ENCODE measurements at places on chromosomes 3 and 15. TPM values are rescaled to one million over a fixed set of nuclear protein-coding genes. Genes with fewer than 3 reads are reported as not detected.
A peak's percentile ranks its signal among the peaks of the same experiment; 100 is the strongest.

DNA sequence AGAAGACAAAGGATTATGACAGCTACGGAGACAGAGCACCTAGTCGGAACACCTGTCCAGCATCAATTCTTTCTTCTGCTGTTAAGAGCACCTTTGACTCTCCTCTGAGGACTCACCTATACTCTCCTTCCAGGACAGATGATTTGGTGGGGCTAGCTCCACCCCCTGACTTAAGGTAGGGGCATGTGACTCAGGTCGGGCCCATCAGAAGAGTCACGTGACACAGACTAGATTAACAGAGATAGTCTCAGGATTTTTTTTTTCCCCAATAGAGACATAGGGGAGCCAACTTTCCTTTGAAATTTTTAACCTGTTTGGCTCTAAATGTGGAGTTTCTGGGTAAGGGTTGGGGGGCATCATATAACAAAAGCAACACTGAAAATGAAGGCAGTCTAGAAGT, 11.4 kb upstream of the WNT5A start:
- H3K36me3 ChIP-seq: no peaks in the 10 kb centered on the region
- no peak overlapping the region for H3K27ac ChIP-seq
- H3K4me1 ChIP-seq: no peaks in the 10 kb centered on the region

ZIC1 gene
- total RNA-seq: not detected

DNA sequence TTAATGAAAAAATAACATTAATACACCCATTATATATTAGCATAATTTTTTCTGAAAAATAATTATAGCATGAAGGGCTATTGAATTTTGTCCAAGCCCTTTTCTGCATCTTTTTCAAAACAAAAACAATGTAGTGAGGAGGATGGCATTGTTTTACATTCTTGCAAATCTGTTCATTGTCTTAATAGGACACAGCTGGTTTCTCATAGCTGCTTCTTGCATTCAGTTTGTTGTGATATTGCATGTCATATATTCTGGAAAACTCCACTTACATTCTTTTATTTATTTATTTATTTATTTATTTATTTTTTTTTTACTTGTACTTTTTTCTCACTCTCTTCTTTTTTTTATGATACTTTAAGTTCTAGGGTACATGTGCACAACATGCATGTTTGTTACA, 107.4 kb downstream of the NR1D2 start:
- no peaks in the 10 kb centered on the region for H3K4me1 ChIP-seq
- no peak overlapping the region for H3K4me3 ChIP-seq
- H3K27ac ChIP-seq: no peak overlapping the region
- H3K27me3 ChIP-seq: no peaks in the 10 kb centered on the region

GRCh38 chr15:93709708-93710107, 521.7 kb upstream of the MCTP2 start:
- H3K27ac ChIP-seq: no peak overlapping the region
- no peaks in the 10 kb centered on the region for H3K27me3 ChIP-seq
- peaks cover 18% of the 10 kb centered on the region for H3K4me1 ChIP-seq
- DNase-seq: no peak
- no peaks in the 10 kb centered on the region for H3K36me3 ChIP-seq

GRCh38 chr3:38627956-38628355, 21.5 kb downstream of the SCN5A start:
- H3K27me3 ChIP-seq: peaks cover 2% of the 10 kb centered on the region
- no peak overlapping the region for H3K27ac ChIP-seq
- H3K4me3 ChIP-seq: no peak overlapping the region
- H3K4me1 ChIP-seq: no peaks in the 10 kb centered on the region
- H3K36me3 ChIP-seq: no peaks in the 10 kb centered on the region

DNA sequence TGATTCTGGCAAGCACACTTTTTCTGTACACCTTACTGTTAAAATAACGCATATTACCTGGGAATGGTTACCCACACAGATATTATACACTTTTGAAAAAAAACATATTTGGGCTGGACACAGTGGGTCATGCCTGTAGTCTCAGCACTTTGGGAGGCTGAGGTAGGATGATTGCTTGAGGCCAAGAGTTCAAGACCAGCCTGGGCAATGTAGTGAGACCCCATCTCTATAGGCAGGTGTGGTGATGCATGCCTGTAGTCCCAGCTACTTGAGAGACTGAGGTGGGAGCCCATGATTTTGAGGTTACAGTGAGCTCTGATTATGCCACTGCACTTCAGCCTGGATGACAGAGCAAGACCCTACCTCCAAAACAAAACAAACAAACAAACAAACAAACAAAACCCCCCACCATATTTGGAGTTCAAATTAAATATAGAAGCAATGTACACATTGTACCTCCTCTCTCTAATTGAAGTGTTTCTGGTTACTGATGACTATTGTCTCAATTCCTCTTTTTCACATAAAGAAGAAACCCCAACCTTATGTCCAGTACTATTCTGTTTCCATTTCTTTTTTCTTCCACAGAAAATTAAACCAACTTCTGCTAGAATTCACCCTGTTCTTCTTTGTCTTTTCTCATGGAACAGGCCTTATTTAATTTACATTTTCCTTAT, 152.6 kb upstream of the UMPS start:
- no peak overlapping the region for H3K4me3 ChIP-seq
- no peak overlapping the region for H3K27ac ChIP-seq
- no peaks in the 10 kb centered on the region for H3K4me1 ChIP-seq
- peaks cover 2% of the 10 kb centered on the region for H3K27me3 ChIP-seq

- no peak overlapping the region for H3K27ac ChIP-seq
- peaks cover 18% of the 10 kb centered on the region for H3K4me1 ChIP-seq
These were observed 21.2 kb upstream of the TMEM115 start for GRCh38 chr3:50380405-50381085.

GRCh38 chr3:106593381-106593780, 724.6 kb upstream of the CBLB start:
- H3K4me1 ChIP-seq: no peaks in the 10 kb centered on the region
- no peak overlapping the region for H3K4me3 ChIP-seq
- no peak overlapping the region for H3K27ac ChIP-seq
- H3K36me3 ChIP-seq: peaks cover 14% of the 10 kb centered on the region

FGD5 gene
- total RNA-seq: 3.1 TPM

GRCh38 chr3:64400706-64401105, 175.4 kb upstream of the PRICKLE2 start:
- peaks cover 1% of the 10 kb centered on the region for H3K27me3 ChIP-seq
- no peak overlapping the region for H3K4me3 ChIP-seq
- H3K4me1 ChIP-seq: peaks cover 15% of the 10 kb centered on the region

DNA sequence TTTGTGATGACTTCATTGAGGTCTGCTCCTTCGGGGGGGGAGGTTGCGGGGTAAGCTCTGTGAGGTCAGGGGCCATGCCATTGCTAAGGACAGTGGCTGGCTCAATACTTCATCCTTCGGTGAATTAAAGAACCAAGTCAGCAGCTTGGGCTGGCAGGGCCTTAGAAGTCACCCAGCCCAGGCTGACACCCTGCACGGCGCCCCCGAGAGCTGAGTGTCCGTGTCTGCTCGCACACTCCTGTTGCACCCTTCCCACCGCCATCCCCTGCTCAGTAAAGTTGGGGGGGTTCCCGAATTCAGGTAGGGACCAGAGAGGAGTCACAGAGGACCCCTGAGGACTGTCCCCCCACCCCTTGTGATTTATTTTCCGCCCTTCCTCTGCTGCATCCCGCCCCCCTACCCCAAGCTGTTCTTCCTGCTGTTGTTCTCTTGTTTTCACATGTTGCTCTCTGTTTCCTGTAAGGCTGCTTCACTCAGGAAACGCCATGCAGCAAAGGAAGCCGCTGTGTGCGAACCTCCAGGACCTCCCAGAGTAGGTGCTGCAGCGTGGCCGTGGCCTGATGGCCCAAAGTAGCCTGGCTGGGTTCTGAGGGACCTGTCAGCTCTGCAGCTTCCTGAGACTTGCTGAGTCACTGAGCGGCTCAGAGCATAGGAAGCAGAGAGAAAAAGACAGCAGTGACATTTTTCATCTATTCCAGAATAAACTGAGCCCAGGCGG, 14.4 kb downstream of the EFCC1 start:
- H3K27me3 ChIP-seq: peaks cover 4% of the 10 kb centered on the region
- no peak for DNase-seq
- no peaks in the 10 kb centered on the region for H3K36me3 ChIP-seq
- H3K4me1 ChIP-seq: peaks cover 12% of the 10 kb centered on the region

DNA sequence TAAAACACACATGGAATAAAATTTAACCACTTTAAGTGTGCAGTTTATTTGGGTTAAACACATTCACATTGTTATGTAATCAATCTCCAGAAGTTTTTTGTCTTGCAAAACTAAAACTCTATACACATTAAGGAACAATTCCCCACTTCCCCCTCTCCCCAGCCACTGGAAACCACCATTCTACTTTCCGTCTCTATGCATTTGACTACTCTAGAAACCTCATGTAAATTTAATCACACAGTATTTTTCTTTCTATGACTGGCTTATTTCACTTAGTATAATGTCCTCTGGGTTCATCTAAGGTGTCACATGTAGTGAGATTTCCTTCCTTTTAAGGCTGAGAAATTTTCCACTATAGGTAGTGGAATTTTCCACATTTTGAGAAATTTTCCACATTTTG, 568.7 kb upstream of the UBE2E2 start:
- H3K36me3 ChIP-seq: no peaks in the 10 kb centered on the region
- no peak overlapping the region for H3K27ac ChIP-seq
- DNase-seq: no peak
- H3K27me3 ChIP-seq: no peaks in the 10 kb centered on the region
- peaks cover 1% of the 10 kb centered on the region for H3K4me1 ChIP-seq
- H3K4me3 ChIP-seq: no peak overlapping the region

GRCh38 chr3:7290077-7290825, 429.3 kb downstream of the GRM7 start:
- H3K4me1 ChIP-seq: no peaks in the 10 kb centered on the region
- no peak for DNase-seq
- no peak overlapping the region for H3K27ac ChIP-seq
- no peaks in the 10 kb centered on the region for H3K27me3 ChIP-seq
- no peak overlapping the region for H3K4me3 ChIP-seq

C3orf33 gene
- total RNA-seq: 1.8 TPM

GOLGA8K gene
- total RNA-seq: not detected

- no peak for DNase-seq
- H3K4me3 ChIP-seq: no peak overlapping the region
- peaks cover 14% of the 10 kb centered on the region for H3K27me3 ChIP-seq
- no peaks in the 10 kb centered on the region for H3K4me1 ChIP-seq
These were observed 6.2 kb downstream of the ESYT3 start for GRCh38 chr3:138440596-138440995.

DNA sequence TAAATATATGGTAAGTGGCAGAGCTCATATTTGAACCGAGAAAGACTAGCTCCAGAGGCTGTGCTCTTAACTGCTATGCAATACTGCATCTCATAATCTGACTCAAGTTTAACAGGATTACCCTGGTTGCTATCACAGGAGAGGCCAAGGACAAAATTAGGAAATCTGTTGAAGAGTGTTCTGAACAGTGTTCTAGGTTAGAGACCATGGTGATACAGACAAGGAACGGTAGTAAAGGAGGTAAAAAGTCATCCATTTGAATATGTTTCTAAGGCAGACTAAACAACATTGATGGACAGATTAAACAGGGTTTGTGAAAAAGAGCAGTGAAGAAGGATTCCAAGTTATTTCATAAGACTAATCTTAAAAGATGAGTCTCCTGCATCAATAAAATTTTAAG, 22.1 kb downstream of the PLOD2 start:
- DNase-seq: no peak
- H3K27me3 ChIP-seq: no peaks in the 10 kb centered on the region
- H3K4me1 ChIP-seq: peaks cover 21% of the 10 kb centered on the region
- no peak overlapping the region for H3K4me3 ChIP-seq
- no peak overlapping the region for H3K27ac ChIP-seq
- no peaks in the 10 kb centered on the region for H3K36me3 ChIP-seq

DNA sequence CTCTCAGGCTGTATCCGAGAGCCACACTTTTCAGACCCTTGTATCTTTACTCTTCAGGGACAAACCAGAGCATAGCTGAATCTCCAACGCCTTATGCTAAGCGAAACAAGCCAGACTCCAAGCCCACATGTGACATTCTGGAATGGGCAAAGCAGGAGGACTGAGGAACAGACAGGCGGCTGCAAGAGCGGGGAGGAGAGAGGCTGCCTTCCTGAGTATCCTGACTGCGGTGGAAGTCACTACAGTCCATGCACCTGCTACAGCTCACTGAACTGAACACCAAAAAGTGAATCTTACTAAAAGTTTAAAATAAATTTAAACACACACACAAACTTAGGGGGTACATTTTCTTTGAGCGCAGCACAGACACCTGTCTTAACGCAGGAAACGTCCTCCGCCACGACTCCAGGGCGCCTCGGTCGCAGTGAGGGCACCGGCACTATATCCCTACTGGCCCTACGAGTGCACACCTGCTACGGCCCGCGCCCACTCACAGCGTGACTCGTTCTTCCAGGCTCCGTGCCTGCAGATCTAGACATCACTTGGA, 1.4 kb downstream of the CYFIP1 start:
- DNase-seq: no peak
- H3K36me3 ChIP-seq: no peaks in the 10 kb centered on the region
- H3K4me1 ChIP-seq: peaks cover 5% of the 10 kb centered on the region
- H3K4me3 ChIP-seq: peak overlapping the region; percentile 100
- H3K27ac ChIP-seq: peak overlapping the region; percentile 83
- peaks cover 8% of the 10 kb centered on the region for H3K27me3 ChIP-seq

LTF gene
- total RNA-seq: not detected

DNA sequence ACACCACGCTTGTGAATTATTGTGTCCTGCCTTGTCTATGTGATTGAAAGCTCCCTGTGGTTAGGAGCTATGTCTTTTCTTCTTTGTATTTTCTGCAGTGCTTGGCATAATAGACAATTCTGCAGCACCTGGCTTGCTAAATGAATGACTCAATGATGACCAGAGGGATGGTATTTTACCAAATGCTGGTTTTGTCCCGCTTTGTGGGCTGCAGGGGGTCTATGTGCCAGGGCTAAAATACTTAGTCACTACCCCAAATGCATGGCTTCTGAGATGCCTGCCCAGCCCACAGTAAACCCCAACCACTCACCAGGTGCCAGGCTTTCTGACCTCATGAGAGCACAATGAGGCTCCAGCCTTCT, 50.9 kb downstream of the BOC start:
- H3K27ac ChIP-seq: no peak overlapping the region
- H3K4me3 ChIP-seq: no peak overlapping the region
- H3K27me3 ChIP-seq: peaks cover 4% of the 10 kb centered on the region
- H3K4me1 ChIP-seq: peaks cover 36% of the 10 kb centered on the region

DNA sequence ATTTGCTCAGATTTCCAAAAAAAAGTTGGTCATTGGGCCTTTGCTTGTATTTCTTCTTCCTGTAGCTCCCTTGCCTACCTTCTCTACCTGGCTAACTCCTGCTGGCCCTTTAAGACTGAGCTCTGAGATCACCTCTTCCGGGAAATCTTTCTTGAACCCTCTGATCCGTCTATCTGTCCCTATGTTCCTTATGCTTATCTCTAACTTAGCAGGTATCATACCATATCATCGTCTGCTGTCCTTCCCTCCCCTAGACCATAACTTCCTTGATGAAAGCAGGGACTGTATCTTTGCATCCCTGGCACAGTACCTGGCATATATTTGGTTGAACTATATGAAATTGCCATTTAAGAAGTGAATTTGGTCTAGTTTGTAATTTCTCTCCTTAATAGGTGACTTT, 42.3 kb downstream of the PDE8A start:
- H3K27ac ChIP-seq: no peak overlapping the region
- no peaks in the 10 kb centered on the region for H3K4me1 ChIP-seq
- no peak for DNase-seq
- no peaks in the 10 kb centered on the region for H3K36me3 ChIP-seq
- H3K4me3 ChIP-seq: no peak overlapping the region
- H3K27me3 ChIP-seq: peaks cover 2% of the 10 kb centered on the region

GP5 gene
- 0.15 TPM for total RNA-seq

GRCh38 chr3:125310623-125311081, 64.5 kb downstream of the ZNF148 start:
- no peak overlapping the region for H3K27ac ChIP-seq
- H3K4me3 ChIP-seq: no peak overlapping the region
- H3K4me1 ChIP-seq: no peaks in the 10 kb centered on the region

GRCh38 chr3:31636049-31636448, 103.3 kb downstream of the STT3B start:
- H3K4me1 ChIP-seq: no peaks in the 10 kb centered on the region
- DNase-seq: no peak
- no peak overlapping the region for H3K4me3 ChIP-seq
- H3K36me3 ChIP-seq: no peaks in the 10 kb centered on the region

CPNE4 gene
- 2.7 TPM for total RNA-seq
